ENCODE measurements at places on chromosomes 1 and 21.

DNA sequence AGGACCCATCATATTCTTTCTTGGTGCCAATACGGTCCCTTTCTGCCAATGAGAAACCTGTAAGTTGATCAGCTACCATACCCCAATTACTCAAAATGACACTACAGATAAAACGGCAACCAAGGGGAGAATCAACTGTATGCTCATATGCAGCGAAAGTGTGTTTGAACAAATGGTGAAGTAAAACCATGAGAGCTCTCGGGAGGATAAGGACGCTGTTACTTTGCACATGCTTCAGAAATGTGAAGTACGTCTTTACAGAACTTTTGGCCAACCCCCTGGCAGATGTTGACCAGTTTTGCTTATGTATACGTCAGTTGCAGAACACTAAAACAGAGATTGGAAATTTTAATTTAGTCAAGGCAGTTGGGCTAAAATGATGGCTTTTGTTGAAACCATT, 79.6 kb downstream of the PROX1 start:
- no peak for DNase-seq

DNA sequence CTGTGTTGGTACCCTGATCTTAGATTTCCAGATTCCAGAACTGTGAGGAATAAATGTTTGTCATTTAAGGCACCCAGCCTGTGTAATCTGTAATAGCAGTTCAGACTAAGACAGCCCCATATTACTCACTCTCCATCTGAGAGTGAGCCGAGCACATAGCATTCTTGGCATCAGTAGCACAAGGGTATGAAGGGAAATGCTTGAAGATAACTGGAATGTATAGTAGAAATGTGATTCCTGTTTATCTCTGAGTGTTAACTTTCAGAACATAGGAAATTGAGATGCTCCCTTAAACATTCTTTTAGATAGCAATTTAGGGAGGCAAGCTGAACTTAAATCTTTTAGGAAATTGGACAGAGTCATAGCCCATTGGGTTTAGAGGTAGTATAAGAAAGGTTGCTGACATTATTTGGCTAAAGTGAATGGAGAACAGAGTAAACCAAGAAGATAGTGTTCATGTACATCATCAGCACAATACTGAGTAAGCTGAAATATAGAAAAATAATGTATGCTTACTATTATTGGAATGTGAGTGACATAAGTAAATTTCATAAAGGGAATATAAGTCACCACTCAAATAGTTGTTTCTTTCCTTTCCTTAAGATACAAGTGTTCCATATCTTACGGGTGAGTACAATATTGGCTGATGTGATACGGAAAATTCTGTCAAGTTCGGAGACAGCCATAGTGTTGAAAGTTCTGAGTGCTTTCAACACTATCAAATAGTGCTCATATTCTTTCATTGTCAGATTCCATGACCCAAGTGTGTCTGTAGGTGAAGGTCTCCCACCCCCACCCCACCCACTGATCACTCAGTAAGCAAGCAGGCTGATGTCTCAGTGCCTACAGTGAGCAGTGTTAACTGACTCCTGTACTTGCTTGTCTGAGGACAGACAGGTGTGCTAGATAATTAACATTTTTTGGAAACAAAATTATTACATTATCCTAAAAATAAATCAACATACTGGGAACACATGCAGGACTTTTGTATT, 73.7 kb downstream of the LRRC8D start:
- DNase-seq = peak; percentile 20

GRCh38 chr1:229900220-229900619, 166.8 kb upstream of the GALNT2 start:
- no peak for DNase-seq

- no peak for DNase-seq
Observed at GRCh38 chr1:160745551-160745950, 6.5 kb downstream of the SLAMF7 start.

DNA sequence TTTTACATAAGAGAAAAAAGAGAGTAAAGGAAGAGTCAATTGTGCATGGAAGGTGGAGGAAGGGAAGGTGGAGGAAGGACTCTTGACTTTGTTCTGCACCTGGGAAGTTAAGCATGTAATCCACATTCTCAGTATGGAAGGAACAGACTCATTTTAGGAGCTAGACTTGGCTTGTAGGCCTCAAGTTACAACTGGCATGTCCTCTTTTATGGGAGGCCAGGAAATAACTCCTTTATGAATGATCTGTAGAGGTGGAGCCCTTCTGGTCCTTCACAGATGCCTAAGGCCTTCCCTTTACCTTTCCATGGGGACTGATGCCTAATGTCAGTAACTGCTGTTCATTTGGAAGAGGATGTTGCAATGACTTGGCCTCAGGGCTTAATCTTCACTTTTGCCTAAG, 29.4 kb upstream of the CCSAP start:
- no peak for DNase-seq

GRCh38 chr1:113683384-113684152, 75.7 kb downstream of the PHTF1 start:
- no peak for DNase-seq

GRCh38 chr1:65527707-65528503, 107.4 kb downstream of the LEPR start:
- no peak for DNase-seq

DNA sequence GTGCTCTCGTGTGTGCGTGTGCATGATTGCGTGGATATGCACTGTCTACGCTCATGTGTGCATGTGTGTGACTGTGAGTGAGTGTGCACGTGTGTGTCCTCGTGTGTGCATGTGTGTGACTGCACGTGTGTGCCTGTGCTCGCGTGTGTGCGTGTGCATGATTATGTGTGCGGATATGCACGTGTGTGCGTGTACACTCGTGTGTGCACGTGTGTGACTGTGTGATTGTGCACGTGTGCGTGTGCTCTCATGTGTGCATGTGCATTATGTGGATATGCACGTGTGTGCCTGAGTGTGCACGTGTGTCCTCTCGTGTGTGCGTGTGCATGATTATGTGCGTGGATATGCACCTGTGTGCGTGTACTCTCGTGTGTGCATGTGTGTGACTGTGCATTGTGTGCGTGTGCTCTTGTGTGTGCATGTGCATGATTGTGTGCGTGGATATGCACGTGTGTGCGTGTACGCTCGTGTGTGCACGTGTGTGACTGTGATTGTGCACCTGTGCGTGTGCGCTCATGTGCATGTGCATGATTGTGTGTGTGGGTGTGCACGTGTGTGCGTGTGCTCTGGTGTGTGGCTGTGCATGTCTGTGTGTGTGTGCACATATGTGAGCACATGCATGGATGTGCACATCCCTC, 2.2 kb downstream of the MMEL1 start:
- DNase-seq = no peak

DNA sequence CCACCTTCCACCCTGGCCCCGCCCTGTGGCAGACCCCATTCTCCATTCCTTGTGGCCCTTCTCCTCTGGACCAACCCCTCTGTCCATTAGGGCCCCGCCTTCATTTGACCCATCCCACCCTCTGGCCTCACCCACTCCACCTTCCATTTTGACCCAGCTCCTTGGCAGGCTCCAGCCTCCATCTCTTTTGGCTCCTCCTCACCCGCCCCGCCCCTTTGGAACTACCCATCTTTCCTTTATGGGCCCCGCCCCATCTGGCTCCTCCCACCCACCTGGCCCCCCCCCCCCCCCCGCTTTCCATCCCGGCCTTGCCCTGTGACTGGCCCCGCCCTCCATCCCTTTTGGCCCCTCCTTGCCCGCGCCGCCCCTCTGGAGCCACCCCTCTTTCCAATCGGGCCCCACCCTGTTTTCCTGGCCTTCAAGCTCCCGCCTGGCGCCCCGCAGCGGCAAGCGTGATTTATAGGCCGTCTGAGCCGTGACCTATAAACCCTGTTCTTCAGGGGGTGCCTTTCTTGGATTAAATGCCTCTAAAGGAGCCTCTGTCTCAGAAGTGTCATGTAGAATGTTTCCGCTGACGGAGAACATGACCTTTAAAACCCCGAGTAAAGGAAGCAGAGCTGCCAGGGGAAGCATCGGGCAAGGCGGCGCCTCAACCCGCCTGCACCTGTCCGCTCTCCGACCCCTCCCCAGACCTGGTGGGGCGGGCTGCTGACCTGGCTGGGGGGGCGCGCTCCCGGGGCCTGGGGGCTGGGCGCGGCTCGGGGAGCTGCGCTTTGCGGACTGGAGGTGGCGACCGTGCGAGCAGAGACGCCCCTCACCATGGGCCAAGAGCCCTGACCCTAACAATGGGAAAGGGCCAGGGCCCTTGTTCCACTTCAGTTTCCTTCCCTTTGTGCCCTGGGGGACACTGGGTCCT, 178.0 kb downstream of the CAMTA1 start:
- DNase-seq = no peak

- peak; percentile 96 for DNase-seq
Observed at GRCh38 chr1:36321119-36321951, 2.1 kb downstream of the EVA1B start.

- no peak for DNase-seq
Observed at GRCh38 chr21:34844924-34845238, 176.1 kb downstream of the CLIC6 start.

DNA sequence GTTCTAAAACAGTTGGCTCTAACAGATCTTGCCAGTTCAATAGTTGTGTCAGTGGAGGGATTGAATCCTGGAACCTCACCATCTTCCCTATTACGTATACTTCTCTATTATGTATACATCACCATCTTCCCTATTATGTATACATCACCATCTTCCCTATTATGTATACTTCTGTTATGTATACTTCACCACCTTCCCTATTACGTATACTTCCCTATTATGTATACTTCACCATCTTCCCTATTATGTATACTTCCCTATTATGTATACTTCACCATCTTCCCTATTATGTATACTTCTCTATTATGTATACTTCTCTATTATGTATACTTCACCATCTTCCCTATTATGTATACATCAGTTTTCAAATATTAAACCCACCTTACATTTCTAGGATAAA, 34.4 kb upstream of the HP1BP3 start:
- DNase-seq = no peak

GRCh38 chr21:41802684-41803083, 35.8 kb upstream of the RIPK4 start:
- DNase-seq = no peak

DNA sequence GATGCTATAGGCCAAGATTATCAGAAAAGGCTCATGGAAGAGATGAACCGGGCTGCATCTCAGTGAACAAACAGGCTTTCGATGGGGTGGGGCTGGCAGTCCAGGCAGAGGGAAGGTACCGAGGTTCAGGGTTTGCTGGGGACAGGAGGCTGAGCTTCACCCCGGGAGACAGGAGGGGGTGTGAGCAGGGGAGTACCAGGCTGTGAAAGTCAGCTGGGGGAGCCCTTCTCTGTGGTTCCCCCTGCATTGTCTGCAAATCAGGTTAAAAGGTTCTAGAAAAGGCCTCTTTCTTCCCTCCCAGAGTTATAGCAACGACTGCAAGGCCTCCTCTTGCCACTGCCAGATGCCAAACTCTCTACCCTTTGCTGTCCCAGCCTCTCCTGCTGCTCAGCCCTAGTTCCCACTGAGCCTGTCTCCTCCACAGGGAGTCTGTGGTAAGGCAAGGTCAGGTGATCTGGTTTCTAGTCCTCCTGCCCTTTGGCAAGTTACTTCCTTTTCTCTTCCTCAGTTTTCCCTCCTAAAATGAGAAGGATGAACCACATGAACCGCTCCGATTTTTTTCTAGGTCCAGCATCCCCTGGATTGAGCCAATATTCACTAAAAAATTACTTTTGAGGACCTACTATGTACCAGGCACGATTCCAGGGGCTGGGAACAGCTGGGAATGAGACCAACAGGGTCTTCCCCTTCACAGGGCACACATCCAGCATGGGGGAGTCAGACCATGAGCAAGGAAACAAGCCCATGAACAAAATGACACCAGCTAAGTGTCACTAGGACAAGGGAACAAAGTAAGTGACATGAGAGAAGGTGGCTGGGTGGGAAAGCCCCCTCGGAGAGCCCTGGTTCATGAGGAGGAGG, 7.2 kb downstream of the LAD1 start:
- no peak for DNase-seq

DNA sequence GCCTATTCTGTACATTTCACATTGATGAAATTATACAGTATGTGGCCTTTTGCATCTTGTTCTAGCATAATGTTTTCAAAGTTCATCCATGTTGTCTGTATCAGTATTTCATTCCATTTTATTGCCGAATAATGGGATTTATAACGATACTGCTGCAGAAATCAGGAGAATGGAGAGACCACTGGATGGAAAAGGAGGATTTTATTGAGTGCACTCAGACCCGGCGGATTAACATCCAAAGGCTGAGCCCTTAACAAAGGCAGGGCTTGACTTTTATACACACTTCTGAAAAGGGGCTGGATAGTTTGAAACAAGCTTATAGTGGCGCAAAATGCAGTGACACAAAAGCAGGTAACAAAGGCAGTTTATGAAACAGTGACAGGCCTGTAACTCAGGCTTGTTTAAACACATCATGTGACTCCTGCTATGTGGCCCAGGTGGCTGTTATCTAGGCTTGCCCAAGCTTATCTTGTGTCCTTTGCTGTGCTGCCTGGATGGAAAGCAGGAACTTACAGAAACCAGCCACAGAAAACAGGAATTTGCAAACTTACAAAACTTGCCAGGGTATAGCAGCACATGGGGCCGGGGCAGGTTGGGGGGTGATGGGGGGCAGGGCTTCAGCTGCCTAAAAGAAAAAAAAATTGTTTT, 32.8 kb upstream of the KCNJ15 start:
- DNase-seq = peak; percentile 72

DNA sequence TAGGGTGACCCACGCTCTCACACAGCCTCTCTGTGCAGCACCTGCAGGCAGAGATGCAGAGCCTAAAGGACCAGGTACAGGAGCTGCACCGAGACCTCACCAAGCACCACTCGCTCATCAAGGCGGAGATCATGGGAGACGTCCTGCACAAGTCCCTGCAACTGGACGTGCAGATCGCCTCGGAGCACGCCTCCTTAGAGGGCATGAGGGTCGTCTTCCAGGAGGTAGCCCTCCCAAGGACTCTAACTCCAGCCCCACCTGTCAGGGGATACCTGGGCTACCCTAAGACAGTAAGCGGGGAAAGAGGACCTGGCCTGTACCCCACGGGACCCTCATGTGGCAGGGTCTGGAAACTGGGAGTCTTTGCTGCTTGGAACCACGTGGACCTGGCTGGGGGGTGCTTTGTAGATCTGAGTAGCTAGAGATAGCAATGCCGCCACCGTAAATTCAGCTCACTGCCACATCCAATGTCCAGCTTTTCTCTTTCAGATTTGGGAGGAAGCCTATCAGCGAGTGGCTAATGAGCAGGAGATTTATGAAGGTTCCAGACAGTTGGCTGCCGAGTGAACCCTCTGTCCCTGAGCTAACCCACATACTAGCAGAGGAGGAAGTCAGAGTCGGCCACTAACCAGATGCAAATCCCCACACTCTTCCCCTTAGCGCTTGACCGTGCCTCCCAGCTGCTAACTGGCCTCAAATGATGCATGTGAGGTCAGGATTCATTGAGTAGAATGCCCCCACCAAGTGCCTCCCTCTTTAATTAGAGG, 6.5 kb downstream of the RNF207 start:
- no peak for DNase-seq

DNA sequence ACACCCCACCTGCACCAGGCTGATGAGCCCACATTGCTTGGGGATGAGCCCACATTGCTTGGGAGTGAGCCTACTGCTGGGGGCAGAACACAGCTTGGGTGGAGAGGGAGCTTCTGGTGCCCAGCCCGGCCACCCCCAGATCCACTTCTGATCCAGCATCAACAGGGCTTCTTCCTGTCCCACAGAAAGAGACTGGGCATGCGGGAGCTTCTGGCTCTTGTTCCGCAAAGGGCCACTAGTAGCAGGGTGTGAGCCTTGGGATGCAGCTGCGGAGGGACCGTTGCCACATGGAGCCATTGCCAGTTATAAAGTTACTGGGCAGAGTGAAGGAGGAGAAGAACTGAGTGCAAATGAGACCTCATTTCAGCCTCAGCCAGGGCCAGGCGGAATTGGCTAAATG, 36.3 kb downstream of the PKP1 start:
- no peak for DNase-seq

GRCh38 chr1:214993419-214993818, 89.1 kb upstream of the KCNK2 start:
- DNase-seq = no peak
